ENCODE measurements at places on chromosomes 11 and 22.

- DNase-seq, result no peak
Observed at GRCh38 chr11:86741839-86742805, 58.2 kb upstream of the PRSS23 start.

DNA sequence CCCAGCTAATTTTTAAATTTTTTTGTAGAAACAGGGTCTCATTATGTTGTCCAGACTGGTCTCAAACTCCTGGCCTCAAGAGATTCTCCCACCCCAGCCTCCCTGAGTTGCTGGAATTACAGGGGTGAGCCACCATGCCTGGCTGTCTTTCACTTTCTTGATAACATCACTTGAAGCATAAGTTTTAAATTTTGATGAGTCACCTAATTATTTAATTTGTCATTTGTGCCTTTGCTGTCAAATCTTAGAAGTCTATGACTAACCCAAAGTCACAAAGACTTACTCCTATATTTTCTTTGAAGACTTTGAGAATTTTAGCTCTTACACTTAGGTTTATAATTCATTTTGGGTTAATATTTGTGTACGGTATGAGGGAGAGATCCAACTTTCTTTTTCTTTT, 14.5 kb upstream of the MSANTD2 start:
- no peak for DNase-seq

DNA sequence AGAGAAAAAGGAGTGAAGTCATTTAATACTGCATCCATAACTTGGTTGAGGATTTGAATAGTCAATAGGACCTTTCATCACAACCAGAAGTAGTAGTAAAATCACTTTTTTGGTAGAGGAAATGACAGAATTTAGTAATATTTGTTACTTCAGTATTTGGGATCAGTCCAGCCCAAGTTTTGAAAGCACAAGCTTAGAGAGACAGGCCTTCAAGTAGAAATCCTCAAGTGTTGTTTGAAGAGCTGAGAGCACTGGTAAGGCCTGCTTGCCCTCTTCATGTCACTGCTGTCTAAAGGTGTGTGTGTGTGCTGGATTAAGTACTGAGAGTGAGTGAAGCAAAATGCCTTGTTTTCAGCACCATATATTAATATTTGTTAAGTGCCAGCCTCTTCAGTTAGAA, 137.3 kb downstream of the WNT11 start:
- DNase-seq, result no peak

DNA sequence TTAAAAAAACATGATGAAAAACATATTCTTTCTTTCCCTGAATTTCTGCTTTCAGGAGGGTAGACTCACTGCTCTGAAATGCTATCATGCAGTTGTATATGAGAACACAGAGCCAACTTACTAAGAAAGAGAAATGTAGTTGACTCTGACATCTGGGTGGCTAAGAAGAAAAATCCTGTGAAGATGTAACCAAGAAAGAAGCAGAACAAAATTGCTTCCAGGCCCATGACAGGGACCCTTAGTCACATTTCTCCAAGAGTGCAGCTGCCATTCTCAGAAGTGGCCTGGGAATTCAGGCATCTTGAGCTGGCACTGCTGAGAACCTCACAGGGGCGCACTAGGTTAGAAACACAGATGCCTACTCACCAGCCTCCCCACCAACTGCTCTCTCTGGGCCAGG, 73.6 kb downstream of the RPL27A start:
- DNase-seq, result no peak

DNA sequence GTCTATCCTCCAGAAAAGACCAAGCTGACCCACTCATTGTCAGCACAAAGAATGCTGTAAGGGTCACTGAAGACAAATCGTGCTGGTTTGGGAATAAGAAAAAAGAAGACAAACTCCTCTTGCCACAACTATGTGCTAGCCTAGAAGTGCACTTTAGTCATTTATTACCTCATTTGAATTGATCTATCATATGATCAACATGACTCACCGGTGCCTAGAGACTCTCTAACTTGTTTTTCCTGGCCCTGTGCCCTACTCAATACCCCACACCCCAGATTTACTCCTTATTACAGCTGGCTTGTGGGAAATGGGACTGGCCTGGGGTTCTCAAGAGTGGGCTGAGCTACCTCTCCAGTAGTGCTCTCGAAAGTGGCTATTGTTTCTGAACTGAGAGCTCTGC, 35.9 kb upstream of the HORMAD2 start:
- no peak for DNase-seq

- DNase-seq, result no peak
Observed at GRCh38 chr11:76365038-76365679, 15.8 kb downstream of the THAP12 start.

DNA sequence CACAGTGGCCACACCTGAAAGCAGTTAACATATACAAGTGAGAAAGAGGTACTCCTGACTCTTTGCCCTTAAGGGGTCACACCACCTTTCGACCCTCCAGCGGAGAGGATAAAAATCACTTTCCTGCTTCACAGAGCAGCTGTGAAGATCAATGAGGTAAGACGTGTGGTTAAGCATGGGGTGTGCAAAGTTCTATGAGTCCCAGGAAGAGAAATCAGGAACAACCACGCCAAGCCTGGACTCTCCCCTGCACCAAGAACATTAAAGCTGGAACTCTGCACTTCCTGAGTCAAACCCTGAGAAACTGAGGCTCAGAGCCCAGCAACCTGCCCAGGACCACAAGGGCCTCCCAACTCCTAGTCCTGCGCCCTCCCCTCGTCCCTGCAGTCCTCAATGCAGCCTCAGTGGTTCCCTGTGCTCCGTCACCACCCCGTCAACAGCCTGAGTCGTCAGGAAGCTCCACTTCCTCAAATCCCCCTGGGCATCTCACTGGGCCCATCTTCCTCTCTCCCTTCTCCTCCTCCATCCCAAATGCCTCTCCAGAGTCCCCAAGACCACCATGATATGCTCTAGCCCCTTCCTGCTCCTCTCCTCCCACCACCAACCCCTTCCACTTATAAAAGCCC, 17.7 kb downstream of the TNKS1BP1 start:
- no peak for DNase-seq

- DNase-seq, result no peak
Observed at GRCh38 chr11:119421941-119422808, 797 bp downstream of the THY1 start.

DNA sequence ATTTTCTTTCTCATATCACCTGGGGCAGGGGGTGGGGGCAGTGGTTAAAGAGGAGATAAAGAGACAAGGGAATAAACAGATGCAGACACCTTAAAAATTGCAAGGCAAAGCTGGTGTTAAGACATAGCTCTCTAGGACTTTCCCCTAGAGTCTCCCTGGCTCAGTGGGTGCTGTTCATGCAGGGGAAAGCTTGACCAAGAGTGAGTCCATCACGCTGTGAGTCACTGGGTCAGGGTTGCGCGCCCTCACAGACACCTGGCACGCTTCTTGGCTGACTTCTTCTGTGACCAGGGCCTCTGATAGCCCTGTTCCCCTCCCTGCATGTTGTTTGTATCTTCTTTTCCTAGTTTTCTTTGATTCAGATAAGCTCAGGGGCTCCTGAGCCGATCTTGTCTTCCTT, 31.9 kb downstream of the COMMD9 start:
- no peak for DNase-seq

DNA sequence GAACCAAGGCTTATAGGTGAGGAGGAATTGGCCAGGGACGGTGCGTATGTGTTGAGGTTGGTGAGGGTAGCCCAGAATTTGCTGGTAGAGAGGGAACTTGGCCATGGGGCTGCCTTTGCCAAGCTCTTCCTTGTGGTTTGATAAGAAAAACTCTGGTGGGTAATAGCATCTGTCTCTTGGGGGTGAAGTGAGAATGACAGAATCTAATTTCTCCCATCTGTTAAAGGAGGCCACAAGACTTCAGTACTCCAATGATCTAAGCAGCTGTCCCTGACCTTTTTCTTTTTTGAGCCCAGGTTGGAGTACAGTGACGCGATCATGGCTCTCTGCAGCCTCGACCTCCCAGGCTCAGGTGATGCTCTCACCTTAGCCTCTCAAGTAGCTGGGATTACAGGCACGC, 36.0 kb upstream of the PICK1 start:
- DNase-seq, result no peak

DNA sequence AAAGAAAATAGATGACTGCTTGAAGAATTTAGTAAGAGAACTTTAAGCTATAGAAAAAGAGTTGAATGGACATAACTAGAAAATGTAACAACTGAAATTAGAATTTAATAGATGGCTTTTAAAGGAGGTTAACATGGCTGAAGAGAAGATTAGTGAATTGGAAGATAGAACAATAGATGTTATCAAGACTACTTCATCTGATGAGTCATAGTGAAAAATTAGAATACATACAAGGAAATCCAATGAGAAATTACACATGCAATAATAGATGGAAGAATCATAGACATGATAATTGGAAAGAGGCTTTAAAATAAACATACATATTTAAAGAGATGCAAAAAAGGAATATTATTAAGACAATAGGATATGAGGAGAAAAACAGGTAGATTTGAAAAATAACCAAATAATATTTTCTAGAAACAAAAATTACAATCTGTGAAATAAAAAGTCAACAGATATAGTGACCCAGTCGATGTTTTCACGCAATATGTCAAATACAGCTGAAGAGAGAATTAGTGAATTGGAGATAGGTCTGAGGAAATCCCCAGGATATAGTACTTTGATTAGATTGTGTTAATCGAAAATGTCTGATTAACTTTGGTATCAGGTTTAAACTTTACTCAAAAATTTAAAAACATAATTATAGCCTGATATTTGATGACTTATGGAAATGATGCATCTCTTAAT, 28.2 kb downstream of the CAT start:
- no peak for DNase-seq

- no peak for DNase-seq
Observed at GRCh38 chr11:40094954-40095353, 1364.5 kb downstream of the LRRC4C start.

DNA sequence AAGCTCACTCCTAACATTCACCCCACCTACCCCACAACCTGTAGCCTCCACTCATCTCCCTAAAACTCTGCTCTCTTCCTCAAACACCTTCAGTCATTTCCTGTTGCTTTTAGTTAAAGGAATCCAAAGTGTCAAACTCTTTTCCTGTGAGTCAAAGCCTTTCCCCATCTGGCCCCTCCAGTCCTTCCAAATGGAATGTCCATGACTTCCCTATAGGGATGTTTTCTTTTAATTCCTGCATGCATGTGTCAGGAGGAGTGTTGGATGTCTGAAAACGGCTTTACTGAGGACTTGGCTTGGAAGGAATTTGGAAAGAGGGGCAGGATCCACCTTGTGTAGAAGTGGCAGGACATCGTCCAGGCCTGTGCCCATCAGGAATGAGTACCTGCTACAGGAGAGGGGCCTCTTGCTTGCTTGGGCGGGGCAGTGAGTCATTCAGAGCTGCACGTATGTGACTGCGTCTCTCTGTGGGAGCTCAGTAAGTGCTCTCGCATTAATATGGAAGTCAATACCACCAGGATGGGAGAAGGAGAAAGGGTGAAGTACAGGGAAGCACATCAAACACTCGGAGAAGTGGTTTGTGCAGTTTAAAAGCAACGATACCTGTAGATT, 491.9 kb downstream of the OPCML start:
- no peak for DNase-seq

DNA sequence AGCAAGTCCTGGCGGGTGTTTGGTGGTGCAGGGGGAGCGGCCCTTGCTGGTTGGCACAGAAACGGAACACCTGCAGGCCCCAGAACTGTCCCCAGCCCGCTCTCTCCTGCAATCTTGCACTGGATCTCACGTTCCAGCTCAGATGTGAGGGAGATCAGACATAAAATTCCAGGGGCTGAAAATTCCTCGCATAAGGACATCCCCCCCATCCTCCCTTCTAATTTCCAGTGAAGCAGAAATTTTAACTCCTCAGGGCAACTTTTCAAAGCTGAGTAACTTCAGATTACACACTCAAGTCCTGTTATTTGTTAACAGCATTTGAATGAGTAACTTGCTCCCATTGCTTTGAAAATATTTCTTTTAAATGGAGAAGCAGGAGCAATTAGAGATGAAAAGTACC, 40.3 kb upstream of the RASSF10 start:
- no peak for DNase-seq

- DNase-seq, result no peak
Observed at GRCh38 chr11:61743486-61744095, 8.8 kb upstream of the MYRF start.

GRCh38 chr11:57709802-57710367, 2.1 kb downstream of the MED19 start:
- no peak for DNase-seq

DNA sequence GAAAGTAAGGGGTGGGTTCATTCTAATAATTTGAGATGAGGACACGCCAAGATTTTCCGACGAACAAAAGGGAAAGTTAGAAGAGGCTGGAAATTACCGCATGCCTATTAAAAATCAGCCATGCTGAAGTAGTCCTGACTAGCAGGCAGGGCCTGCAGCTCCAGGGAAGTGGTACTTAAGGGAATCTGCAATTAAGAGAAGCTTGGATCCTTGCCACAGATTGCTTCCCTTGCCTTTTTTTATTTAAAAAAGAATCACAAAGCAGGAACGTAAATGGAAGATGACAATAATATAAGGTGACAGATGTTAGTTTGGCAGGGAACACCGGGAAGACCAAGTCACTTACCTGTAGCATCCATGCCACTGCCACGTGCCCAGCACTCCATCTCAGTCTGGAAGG, 359.3 kb downstream of the CADM1 start:
- DNase-seq, result no peak

GRCh38 chr11:128563942-128564641, 23.3 kb downstream of the ETS1 start:
- no peak for DNase-seq

DNA sequence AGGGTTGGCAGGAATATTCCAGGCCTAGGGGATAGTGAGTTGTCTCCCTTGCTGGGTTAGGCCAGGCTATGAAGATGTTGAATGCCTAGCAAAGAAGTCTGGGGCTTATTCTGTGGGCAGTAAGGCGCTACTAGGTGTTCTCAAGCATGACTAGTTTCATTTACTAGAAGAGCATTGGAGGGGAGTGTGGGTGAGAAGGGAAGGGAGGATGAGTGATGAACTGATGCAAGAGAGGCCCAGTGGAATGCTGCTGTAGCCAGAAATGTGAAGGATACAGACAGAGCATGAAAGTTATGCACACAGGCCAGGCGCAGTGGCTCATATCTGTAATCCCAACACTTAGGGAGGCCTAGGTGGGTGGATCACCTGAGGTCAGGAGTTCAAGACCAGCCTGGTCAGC, 33.5 kb downstream of the POU2F3 start:
- DNase-seq, result no peak

GRCh38 chr22:25666308-25666707, 75.7 kb upstream of the MYO18B start:
- no peak for DNase-seq

Data from HEK293T (cell line).